ENCODE measurements at places on chromosomes 3 and 15.
A peak's percentile ranks its signal among the peaks of the same experiment; 100 is the strongest.

DNA sequence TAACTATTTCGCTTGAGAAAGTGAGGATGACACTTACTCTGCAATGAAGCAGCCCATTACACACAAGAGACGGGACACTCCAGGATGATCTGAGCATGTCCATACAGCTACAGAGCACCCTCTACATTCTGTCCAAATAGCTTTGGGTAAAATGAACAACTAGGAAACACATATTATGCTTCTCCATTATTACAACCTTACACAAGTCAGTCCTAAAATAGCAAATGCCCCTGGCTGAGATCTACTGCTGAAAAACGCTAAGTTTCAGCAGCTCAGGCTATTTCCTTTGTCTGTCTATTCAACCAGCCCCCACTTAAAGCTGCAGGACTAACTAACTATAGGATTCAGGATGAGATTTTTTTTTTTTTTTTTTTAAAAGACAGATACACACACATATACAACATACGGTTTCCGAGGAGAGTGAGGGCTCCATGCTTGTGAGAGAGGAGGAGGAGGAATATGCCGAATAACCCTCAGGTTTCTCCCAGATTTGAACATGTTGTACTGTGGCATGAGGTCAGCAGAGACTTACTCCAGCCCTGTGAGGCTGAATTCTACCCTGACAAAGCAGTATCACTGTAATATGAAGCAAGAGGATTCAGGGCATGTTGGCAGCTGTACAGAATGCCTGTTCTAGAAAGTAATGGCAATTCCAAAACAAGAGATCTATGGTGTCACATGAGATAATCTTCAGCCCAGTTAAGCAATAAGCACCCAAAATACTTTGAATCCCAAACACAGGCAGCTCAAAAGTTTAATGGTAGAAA lies 117.3 kb upstream of the PLXND1 start:
- DNase-seq: no peak

DNA sequence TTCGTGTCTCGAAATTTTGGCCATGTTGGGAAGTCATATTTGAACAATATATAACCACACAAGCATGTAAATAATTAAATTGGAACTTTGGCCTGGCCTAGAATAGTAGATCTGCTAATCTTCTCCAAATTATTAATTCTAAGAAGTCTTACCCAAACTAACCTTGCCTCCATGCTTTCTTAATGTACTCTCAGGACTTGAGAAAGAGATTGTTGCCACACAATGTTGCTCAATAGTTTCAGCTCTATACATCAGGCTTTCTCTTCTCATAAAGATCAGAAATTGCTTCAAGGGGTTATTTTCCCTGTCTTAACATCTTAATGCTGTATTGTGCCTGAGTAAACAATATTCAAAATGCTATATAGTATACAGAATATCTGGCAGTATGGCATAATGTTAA lies 202.7 kb upstream of the LRIG1 start:
- no peak for DNase-seq

DNA sequence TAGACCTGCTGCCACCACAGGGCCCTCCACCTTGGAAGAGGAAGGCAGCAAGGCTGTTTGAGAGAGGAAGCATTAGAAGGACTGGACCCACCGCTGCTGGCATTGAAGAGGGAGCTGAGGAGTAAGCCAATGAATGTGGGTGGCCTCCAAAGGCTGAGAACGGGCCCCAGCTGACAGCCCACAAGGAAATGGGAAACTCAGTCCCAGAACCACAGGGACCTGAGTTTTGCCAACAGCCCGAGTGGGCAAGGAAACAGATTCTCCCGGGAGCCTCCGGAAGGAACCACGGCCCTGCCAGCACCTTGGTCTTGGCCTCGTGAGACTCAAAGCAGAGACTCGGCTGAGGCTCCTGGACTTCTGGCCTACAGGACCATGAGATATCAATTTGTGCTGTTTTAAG lies 95.4 kb upstream of the SNRPA1 start:
- no peak for DNase-seq

DNA sequence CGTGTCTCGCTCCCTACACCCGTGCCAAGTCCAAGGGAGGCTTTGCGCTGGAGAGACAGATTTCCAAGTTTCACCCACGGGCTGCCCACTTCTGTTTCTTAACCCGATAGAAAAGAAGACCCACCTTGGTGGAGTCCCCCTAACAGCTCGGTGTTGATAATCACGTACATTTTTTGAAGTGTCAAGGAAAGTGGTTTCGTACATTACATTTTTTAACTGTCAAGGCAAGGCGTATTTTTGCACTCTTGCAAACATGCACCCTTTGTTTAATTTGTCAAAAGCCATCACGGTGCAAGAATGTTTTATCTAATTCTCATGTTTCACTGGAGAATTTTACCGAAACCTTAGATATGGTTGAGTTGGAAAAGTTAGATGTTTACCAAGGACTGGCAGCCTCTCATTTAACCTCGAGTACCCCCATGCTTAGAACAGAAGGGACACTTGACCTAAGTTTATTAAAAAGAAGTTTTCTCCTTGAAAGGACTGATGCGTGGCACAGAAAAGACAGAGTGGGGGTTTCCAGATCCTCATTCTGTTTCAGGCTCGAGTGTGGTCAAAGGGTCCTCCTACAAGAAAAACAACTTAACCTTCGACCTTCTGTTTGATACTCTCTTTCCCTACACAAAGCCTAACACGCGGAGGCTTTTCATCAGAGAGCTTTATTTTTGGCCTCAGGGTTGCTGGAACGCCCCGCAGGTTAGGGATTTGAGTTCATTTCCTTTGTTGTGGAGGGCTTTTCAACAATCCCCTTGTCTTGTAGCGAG lies 882 bp downstream of the GXYLT2 start:
- no peak for DNase-seq

GRCh38 chr15:60223176-60223575 lies 174.6 kb downstream of the ANXA2 start:
- DNase-seq: no peak

- no peak for DNase-seq
Observed at GRCh38 chr3:99659951-99660350, 21.6 kb downstream of the COL8A1 start.

- DNase-seq: no peak
Observed at GRCh38 chr3:2354702-2355101, 256.0 kb downstream of the CNTN4 start.

DNA sequence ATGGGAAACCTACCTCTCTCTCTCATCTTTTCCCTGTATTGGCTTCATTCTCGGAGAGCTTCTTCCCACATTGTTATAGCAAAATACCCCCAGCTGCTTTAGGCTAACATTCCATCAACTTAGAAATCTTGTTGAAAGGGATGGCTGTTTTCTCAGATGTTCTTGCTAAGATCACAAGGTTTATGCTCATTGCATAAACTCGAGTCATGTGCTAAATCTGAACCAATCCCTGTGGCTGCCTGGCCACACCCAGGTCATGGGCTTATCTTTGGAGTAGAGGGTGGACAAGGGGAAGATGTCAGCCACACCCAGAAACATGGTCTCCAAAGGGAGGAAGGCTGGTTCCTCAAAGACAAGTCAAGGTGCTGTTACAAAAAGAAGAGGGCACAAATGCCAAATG lies 150.6 kb upstream of the UMPS start:
- no peak for DNase-seq

GRCh38 chr15:30670056-30670455 lies 44.1 kb downstream of the ARHGAP11B start:
- no peak for DNase-seq

GRCh38 chr15:55267401-55268175 lies 22.0 kb downstream of the RAB27A start:
- peak; percentile 66 for DNase-seq

GRCh38 chr3:78967061-78967460 lies 800.7 kb downstream of the ROBO1 start:
- DNase-seq: no peak

DNA sequence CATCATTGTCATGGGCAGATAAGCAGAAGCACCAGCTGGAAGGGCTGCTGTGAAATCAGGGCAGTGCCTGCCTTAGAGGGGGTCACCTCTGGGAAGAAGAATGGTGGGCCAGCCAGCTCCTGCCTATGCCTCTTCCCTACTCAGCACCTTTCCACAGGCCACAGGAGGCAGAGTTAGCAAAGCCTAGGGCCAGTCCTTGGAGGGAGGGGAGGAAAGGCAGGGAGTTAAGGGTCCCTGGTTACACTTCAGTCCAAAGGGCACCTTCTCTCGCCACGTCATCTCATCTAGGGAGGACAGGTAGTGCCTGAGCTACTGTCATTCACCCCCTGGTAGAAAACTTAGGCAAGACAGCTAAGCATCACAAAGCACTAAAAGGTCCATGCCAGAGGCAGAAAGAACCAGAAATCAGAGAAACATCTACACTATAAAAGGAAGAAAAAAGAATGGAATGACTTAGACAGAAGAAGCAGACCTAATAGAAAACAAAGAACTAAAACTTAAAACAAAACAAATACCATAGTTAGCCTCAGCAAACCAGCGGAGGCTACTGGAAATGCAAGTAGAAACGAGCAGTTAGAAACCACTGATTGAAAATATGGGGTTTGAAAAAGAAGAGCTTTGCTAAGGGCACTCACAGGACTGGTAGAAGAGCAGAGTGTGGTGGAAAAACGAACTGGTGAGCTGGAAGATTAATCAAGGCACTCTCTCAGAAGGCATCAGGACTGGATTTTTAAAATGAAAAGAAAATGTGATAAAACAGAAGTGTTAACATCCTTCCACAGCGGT lies 84.2 kb downstream of the OSBPL10 start:
- no peak for DNase-seq

DNA sequence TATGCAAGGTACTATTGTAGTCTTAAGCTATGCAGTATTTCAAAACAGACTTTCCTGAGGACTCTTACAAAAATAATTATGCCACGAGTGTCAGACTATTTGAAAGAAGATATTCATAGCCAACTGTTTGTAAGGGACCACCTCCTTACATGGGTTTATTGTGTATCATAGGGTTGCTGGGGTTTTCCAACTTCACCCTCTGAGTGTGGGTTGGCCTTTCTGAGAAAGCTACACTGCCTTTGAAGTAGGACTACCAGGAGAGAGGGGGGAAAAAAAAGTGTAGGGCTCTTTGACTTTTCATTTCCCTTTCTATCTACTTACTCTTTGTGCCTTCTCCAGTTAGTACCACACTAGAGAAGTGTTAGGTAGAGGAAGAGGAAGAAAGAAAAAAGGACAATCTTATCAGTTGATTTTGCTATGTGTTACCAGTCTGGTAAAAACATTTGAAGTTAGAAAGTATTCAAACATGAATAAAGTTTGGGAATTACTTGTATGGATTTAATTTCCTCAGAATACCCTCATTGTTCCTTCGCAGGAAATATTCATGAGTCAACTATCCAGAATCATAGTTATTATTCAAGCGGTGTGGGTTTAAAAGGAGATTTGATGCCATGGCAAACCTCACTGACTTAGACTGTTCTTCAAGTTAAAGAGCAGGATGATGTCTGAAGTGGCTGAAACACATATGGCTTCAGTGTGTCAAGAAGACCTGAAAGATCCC lies 329.3 kb upstream of the THBS1 start:
- DNase-seq: no peak

DNA sequence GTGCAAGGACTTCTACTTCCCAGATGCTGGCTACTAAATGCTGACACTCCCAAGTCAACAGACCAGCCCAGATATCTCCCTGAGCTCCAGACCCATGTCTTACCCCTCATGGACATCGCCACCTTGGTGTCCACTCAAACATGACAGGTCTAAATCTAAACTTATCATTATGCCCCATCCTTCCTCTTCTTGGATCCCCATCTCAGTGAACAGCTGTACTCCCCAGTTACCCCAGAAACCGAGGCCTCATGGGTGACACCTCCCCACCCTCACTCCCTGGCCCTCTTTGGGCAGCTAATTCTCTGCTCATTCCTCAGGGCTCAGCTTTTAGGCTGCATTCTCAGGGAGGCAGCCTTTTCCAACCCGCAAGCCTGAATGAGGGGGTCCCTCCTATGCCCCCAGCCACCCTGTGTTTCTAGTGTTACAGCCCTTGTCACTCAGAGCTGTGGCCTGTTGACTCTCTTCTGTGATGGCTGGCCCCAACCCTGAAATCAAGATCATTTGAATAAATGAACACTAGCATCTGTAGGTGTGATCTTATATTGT lies 5.4 kb downstream of the EHD4 start:
- no peak for DNase-seq

- no peak for DNase-seq
Observed at GRCh38 chr15:100783760-100784492, 95.7 kb upstream of the ALDH1A3 start.

DNA sequence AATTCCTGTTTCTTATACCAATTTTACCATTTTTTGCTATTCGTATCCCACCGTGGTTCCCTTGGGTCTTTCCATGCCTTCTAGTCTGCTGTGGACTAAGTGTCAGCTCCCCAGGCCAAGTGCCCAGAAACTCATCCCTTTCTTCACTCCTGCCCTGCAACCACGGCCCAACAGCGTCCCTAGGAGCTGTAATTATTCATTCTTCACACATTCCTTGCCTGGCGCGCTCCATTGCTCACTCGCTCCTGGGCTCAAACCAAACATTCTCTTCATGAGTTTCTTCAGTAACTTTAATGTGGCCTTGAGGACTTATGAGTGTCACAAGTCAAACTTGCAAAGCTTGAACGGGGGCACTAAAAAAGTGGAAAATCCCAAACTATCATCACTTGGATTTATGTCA lies 15.7 kb downstream of the GABRB3 start:
- DNase-seq: no peak

DNA sequence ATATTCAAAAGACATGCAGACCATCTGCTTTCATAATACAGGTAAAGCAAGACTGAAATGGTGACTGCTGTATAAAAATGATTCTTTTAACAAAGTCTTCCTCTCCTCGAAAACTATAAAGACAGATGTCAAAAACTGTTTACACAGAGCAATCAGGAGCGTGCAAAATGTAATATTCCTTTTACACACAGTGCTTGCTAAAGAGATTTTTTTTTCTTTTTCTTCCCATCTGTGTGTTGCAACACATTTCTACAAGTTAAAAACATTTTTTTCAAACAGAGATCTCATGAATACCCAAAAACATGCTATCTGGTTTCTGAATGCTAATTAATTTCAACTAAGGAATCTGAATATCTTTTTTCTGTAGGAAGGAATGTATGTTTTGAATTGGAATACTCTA lies 22.1 kb downstream of the SATB1 start:
- no peak for DNase-seq

GRCh38 chr15:43777267-43777914 lies 625 bp upstream of the ELL3 start:
- DNase-seq: peak; percentile 84

- DNase-seq: peak; percentile 12
Observed at GRCh38 chr15:45199136-45199810, 11.5 kb upstream of the SHF start.

- no peak for DNase-seq
Observed at GRCh38 chr3:126351086-126351770, 6.0 kb downstream of the KLF15 start.

- DNase-seq: no peak
Observed at GRCh38 chr3:11164607-11165006, 10.3 kb downstream of the HRH1 start.

Measured in T-helper 9 cell (primary cell).